GM04503 (cell line): ENCODE measurements at places on chromosomes 5 and 9.

DNA sequence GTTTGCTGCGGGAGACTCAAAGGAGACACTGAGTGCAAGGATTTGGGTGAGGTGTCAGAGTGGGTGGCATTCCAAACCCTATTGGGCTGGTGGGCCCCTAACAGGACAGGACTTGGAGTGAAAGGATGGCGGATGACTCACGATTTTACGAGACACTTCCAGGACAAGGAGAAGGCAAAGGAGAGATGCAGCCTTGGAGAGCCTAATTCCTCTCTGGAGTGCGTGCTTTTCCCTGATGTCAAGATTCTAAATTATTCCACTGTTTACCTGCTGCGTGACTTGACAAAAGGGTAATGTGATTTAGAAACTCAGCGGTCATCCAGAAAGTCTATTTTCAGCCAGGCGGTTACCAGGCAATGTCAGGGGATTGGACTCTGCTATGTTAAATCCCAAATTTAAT, 41.6 kb upstream of the CD180 start:
- no peak for DNase-seq

GRCh38 chr9:109966643-109967368, 186.8 kb downstream of the PALM2AKAP2 start:
- DNase-seq, result no peak

DNA sequence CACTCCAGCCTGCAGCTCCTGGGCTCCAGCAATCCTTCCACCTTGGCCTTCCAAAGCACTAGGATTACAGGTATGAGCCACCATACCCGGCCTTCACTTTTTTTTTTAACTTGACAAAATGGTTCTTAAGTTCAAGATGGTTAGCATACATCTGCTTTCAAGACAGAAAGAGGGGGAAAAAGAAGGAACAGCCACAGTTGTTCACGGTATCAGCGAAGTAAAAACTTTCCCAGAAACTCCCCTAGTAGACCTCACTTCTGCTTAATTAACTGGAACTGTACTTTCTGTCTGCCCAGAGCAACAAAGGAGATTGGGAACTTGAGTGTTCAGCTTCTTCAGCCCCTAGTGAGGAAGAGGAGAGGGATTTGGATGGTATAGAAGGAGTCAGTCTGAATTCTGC, 116.7 kb downstream of the UGCG start:
- DNase-seq, result no peak

GRCh38 chr9:12723409-12724028, 30.3 kb downstream of the TYRP1 start:
- no peak for DNase-seq

- DNase-seq, result no peak
Observed at GRCh38 chr5:164256351-164256750, 750.9 kb downstream of the MAT2B start.

- DNase-seq, result no peak
Observed at GRCh38 chr5:136646915-136647314, 281.6 kb upstream of the TRPC7 start.

DNA sequence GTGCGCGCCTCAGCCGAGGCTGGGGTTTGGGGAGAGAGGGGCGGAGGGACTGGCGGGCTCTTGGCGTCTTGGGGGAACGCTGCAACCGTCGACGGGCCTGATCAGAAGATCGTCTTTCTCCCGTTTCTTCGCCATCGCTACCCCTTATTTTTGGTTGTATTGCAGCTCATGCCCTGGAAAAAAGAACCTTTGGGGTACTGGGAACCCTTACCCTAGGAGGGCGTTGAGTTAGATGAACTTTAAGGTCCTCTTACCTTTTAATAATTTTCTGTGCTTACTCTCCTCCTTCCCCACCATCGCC, 719 bp downstream of the PAIP2 start:
- DNase-seq, result no peak

DNA sequence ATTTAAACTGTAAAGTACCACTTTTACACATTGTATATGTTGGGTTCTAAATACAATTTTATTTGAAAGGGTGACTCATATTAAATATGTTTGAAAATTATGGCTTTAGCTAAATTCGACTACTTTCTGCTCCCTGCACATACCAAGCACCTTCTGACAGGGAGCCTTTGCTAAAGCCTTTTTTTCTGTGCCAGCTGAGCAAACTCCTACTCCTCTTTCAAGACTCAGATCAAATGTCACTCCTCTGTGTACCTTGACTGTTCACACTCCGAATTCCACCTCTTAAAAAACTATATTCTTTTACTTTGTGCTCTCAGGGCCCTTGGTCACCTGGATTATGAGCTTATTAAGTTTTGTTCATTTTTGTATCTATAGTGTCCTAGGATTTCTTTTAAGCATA, 6.5 kb upstream of the OXCT1 start:
- DNase-seq, result no peak

DNA sequence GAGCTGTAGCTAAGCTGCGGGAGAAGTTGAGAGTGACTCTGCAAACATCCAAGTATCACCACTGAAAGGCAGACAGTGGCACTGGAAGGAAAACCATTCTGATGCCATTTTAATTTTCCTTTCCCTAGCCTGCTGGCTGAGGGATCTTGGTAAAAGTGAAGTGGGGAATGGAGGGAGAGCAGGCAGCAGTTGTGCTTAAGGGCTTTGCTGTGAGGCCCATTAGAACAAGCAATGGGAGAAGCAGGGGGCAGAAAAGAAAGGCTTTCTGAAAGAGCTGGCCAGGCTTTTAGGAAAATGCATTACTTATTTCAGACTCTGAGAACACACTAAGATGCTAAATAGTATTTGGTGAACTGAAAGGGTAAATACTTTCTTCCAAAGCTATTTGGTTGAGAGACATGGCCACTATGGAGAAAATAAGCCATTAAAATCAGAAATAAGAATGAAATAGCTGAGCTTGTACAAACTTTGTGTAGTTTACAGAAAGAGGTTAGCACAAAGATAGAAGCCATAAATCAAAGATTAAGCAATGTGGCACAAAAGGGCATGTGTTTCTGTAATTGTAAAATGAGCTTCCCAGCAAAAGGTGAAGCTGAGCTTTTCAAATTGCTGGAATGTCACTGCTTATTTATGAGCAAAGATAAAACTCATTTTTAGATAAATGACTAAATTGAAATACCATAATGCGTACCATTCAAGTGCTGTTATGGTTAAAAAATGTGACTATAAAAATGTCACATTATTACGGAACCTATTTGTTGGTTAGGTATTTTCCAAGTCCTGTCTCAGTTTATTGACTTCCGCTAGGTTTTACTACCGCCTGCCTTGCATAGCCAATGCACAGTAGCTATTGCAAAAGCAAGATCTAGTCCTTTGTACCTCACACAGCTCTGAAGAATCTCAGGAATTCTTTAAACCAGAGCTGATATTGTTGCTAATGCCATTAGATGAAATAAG, 20.8 kb downstream of the SNCAIP start:
- DNase-seq, result no peak
